Neural progenitor cell (in vitro differentiated cells): ENCODE measurements at places on chromosomes 16 and 17.

GRCh38 chr17:73482251-73482716 is 162.0 kb downstream of the SDK2 start:
- H3K27me3 ChIP-seq: no peaks in the 10 kb centered on the region
- peaks cover 18% of the 10 kb centered on the region for H3K4me1 ChIP-seq
- H3K27ac ChIP-seq: no peak overlapping the region
- no peaks in the 10 kb centered on the region for H3K36me3 ChIP-seq

DNA sequence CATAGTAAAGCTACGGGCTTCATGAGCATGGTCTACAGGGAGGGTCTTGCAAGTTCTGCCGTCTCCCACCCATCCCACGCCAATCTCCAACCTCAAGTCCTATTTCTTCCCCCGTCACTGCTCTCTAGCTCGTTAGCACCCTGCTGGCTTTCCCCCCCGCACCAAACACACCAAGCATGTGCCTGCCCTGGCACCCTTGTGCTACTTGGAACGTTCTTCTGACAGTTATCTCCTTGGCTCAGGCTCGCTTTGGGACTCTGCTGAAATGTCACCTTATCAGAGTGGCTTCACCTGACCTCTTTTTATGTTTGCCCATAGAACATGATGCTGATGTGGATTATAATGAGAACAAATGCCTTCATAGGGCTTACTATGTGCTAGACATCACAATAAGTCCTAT is 21.9 kb downstream of the GLYR1 start:
- no peak overlapping the region for H3K27ac ChIP-seq
- no peaks in the 10 kb centered on the region for H3K27me3 ChIP-seq
- H3K36me3 ChIP-seq: peaks cover 3% of the 10 kb centered on the region
- peaks cover 5% of the 10 kb centered on the region for H3K4me1 ChIP-seq
- no peak overlapping the region for H3K4me3 ChIP-seq

- no peaks in the 10 kb centered on the region for H3K36me3 ChIP-seq
- no peak for DNase-seq
- no peaks in the 10 kb centered on the region for H3K27me3 ChIP-seq
These were observed 22.3 kb upstream of the TIMP2 start for GRCh38 chr17:78947235-78948149.

- no peaks in the 10 kb centered on the region for H3K27me3 ChIP-seq
- no peaks in the 10 kb centered on the region for H3K36me3 ChIP-seq
- H3K4me3 ChIP-seq: no peak overlapping the region
- H3K27ac ChIP-seq: no peak overlapping the region
- peaks cover 37% of the 10 kb centered on the region for H3K4me1 ChIP-seq
These were observed 97.8 kb upstream of the GSE1 start for GRCh38 chr16:85515319-85515745.

DNA sequence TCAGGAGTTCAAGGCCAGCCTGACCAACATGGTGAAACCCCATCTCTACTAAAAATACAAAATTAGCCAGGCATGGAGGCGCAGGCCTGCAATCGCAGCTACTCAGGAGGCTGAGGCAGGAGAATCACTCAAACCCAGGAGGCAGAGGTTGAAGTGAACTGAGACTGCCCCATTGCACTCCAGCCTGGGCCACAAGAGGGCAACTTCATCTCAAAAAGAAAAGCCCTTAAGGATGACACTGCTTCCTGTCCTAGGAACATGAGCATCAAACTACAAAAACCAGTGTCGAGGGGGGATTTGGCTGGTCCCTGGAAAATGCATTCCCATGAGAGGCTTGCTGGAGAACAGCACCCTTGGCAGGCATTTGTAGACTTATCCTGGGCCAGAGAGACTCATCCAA is 449.5 kb upstream of the PSMD7 start:
- H3K4me1 ChIP-seq: peaks cover 20% of the 10 kb centered on the region
- H3K36me3 ChIP-seq: no peaks in the 10 kb centered on the region
- H3K27ac ChIP-seq: no peak overlapping the region
- H3K27me3 ChIP-seq: no peaks in the 10 kb centered on the region

DNA sequence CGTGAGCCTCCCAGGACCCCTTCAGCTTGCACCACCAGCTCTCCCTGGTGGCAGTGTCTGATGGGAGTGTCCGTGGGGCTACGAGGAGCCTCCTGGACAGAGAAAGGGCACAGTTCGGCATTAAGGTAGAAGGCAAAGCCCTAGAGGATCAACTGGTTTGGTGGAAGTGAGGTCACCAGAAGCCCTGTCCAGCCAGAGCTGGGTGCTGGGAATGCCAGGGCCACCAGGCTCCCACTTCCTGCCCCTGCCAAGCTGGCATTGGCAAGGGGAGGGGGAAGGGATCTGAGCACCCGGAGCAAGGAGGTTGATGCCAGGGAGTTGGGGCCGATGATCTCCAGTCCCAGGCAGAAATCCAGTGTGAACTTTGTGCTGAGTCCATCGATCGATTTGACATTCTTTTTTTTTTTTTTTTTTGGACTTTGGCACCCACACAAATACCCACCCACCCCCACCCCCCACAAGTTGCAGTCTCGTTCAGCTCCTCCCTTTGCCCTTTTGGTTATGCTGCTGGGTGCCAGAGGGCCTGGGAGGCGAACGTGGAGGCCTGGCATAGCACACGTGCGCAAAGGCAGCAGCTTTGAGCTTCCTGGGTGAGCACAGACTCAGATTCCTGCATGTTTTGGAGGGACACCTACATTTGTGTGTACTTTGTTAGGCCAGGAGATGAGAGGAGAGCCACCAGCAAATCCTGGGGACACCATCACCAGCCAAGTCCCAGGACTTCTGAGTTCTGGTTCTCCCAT is 2.1 kb downstream of the NHERF1 start:
- no peaks in the 10 kb centered on the region for H3K36me3 ChIP-seq
- peaks cover 43% of the 10 kb centered on the region for H3K4me1 ChIP-seq
- H3K27ac ChIP-seq: no peak overlapping the region
- peak overlapping the region; percentile 99 for H3K4me3 ChIP-seq
- no peak for DNase-seq

GRCh38 chr17:17139972-17140589 is 66.1 kb downstream of the PLD6 start:
- no peak overlapping the region for H3K27ac ChIP-seq
- no peaks in the 10 kb centered on the region for H3K36me3 ChIP-seq
- no peaks in the 10 kb centered on the region for H3K27me3 ChIP-seq
- H3K4me3 ChIP-seq: no peak overlapping the region
- DNase-seq: no peak

GRCh38 chr16:4309833-4310266 is 6.0 kb upstream of the GLIS2 start:
- no peak overlapping the region for H3K4me3 ChIP-seq
- H3K27ac ChIP-seq: no peak overlapping the region
- H3K27me3 ChIP-seq: peaks cover 26% of the 10 kb centered on the region
- no peaks in the 10 kb centered on the region for H3K36me3 ChIP-seq
- peak; percentile 87 for DNase-seq

DNA sequence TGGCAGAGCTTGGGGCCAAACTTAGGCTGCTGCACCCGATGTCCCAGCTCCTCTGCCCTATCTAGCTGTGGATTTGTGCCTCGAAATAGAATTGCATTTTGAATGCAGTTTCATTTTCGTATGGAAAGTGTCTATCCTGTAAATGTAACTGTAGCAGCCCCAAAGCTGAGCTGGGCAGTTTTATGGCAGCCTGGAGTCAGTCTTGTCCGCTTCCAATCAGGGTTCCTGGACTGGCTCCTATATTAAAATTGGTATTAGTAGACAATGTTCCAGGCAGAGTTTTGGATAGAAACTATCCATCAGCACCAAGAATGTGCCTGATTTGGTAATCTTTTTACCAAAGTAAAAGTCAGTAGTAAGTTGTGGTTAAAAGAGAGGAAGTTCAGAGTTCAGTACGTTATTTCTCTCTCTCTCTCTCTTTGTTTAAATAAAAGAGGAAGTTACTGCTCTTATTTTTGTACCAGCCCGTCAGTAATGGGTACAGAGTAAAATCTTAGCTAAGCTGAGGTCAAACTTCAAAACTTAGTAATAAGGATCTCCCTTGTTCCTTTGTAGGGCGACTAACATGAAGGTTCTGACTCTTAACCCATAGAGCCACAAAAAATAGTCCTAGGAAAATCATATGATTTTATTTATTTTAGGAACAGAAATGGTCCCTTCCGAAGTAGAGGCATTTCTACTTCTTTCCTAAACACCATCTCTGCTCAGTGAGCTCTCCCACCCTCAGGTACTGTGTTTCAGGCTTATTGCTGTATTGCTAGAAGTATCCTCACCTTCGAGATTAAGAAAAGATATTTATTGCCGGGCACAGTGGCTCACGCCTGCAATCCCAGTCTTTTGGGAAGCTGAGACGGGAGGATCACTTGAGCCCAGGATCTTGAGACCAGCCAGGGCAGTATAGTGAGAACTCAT is 28.0 kb downstream of the PRKCB start:
- H3K36me3 ChIP-seq: no peaks in the 10 kb centered on the region
- peaks cover 4% of the 10 kb centered on the region for H3K4me1 ChIP-seq
- peaks cover 84% of the 10 kb centered on the region for H3K27me3 ChIP-seq
- no peak overlapping the region for H3K27ac ChIP-seq

DNA sequence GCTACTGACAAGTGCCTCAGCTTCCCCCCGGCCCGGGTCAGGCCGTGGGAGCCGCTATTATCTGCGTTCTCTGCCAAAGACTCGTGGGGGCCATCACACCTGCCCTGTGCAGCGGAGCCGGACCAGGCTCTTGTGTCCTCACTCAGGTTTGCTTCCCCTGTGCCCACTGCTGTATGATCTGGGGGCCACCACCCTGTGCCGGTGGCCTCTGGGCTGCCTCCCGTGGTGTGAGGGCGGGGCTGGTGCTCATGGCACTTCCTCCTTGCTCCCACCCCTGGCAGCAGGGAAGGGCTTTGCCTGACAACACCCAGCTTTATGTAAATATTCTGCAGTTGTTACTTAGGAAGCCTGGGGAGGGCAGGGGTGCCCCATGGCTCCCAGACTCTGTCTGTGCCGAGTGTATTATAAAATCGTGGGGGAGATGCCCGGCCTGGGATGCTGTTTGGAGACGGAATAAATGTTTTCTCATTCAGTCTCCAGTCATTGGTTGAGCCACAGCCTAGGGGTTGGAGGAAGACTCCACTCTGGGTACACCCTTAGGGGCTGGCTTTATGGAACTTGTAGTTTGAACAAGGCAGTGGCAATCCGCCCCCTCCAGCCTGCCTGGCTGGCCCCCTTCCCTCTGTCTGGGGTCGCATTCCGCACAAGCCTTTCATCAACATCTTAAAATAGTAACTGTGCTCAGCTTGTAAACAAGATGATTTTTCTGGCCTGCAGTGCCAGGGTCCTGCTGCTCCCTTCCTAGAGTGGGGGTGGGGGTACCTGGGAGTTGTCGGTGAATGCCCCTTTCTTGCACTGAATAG is 4.1 kb downstream of the SYNGR2 start:
- H3K4me3 ChIP-seq: no peak overlapping the region
- H3K27ac ChIP-seq: peak overlapping the region; percentile 46
- H3K36me3 ChIP-seq: no peaks in the 10 kb centered on the region
- DNase-seq: no peak
- H3K4me1 ChIP-seq: peaks cover 9% of the 10 kb centered on the region

DNA sequence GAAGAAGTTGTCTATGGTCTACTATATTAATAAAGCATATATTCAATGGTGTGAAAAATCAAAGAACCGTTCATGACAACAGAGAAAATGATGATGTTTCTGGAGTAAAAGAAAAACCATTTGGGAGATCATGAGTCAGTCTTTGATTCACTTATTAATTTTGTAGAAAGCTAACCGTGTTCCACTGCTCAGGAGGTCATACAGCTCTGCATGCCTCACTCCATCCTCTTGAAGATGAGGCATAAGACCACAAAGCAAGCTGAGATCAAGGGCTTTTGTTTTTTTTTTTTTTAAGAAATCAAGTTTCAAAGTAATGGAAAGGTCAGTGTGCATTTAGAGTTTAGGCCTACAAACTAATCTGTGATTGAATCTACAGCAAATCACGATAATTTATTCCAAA is 206.4 kb downstream of the CEP112 start:
- no peaks in the 10 kb centered on the region for H3K36me3 ChIP-seq
- no peaks in the 10 kb centered on the region for H3K27me3 ChIP-seq
- H3K27ac ChIP-seq: no peak overlapping the region
- H3K4me1 ChIP-seq: no peaks in the 10 kb centered on the region
- no peak overlapping the region for H3K4me3 ChIP-seq
- no peak for DNase-seq

DNA sequence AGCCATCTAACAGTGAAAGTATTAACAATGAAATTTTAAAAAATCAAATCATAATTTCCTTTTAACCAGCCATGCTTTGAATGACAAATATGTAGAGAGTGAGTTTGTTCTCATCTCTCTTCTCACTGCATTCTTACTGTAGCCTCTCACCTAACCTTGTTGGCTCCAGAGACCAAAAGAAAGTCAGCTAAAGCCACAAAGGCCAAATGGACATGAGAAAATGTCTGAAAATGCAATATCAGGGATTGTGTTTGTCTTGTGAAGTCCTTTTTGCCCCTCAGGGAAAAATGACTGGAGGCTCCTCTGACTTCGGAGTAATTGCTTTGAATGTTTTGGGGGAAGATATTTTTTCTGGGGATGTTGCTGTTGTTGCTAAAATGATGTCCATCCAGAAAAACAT is 166.3 kb downstream of the SLC39A11 start:
- no peaks in the 10 kb centered on the region for H3K36me3 ChIP-seq
- no peak for DNase-seq
- H3K4me3 ChIP-seq: no peak overlapping the region
- H3K27ac ChIP-seq: no peak overlapping the region
